ENCODE measurements at places on chromosomes 12 and 14. TPM values are rescaled to one million over a fixed set of nuclear protein-coding genes. Genes with fewer than 3 reads are reported as not detected.

TMEM30B gene
- 0.42 TPM for total RNA-seq

NEUROD4 gene
- not detected for total RNA-seq

RBM23 gene
- total RNA-seq, result 58.2 TPM

PLEKHD1 gene
- total RNA-seq, result 0.02 TPM

OR11H7 gene
- total RNA-seq, result not detected

ITGA5 gene
- 276 TPM for total RNA-seq

CIROP gene
- not detected for total RNA-seq

SRRM4 gene
- not detected for total RNA-seq

CD4 gene
- total RNA-seq, result not detected

IFI27L1 gene
- 18.9 TPM for total RNA-seq

CCDC197 gene
- total RNA-seq, result not detected

NRIP2 gene
- not detected for total RNA-seq

ASPG gene
- 0.03 TPM for total RNA-seq

TSHR gene
- not detected for total RNA-seq

RNU4-1 gene
- total RNA-seq, result not detected

LDHB gene
- 1,683 TPM for total RNA-seq

STXBP6 gene
- total RNA-seq, result 2.9 TPM

OR4E2 gene
- not detected for total RNA-seq

TCL1A gene
- total RNA-seq, result not detected

NOP9 gene
- total RNA-seq, result 13.6 TPM

HCAR1 gene
- total RNA-seq, result 0.08 TPM

STAC3 gene
- total RNA-seq, result 0.54 TPM

KCNJ8 gene
- 0.27 TPM for total RNA-seq

RPAP3 gene
- 38.9 TPM for total RNA-seq

ITGA7 gene
- 0.90 TPM for total RNA-seq

AKAP6 gene
- 0.29 TPM for total RNA-seq

CCDC177 gene
- 0.04 TPM for total RNA-seq

GLT8D2 gene
- total RNA-seq, result 0.16 TPM

DPF3 gene
- total RNA-seq, result 0.16 TPM

KERA gene
- not detected for total RNA-seq

NTF3 gene
- total RNA-seq, result not detected

NEDD8 gene
- total RNA-seq, result 527 TPM

KRT74 gene
- not detected for total RNA-seq

TMEM253 gene
- total RNA-seq, result 0.94 TPM

GRIP1 gene
- 2.1 TPM for total RNA-seq

GPN3 gene
- total RNA-seq, result 31.2 TPM

UBE2N gene
- total RNA-seq, result 152 TPM

TAS2R9 gene
- not detected for total RNA-seq

OTX2 gene
- not detected for total RNA-seq

NOVA1 gene
- 4.2 TPM for total RNA-seq

C12orf54 gene
- not detected for total RNA-seq

ABCC9 gene
- total RNA-seq, result 0.02 TPM

IL22 gene
- not detected for total RNA-seq

BIN2 gene
- total RNA-seq, result 0.20 TPM

SLC5A8 gene
- total RNA-seq, result not detected

PTMS gene
- 1,005 TPM for total RNA-seq

DPPA3 gene
- not detected for total RNA-seq

CLEC14A gene
- not detected for total RNA-seq

TRPV4 gene
- 0.08 TPM for total RNA-seq

AQP2 gene
- total RNA-seq, result not detected

FLRT2 gene
- total RNA-seq, result 4.0 TPM

LHX5 gene
- total RNA-seq, result 0.06 TPM

HOXC10 gene
- total RNA-seq, result 2.8 TPM

TMX1 gene
- total RNA-seq, result 49.7 TPM

ERP27 gene
- not detected for total RNA-seq
